CD4-positive, alpha-beta T cell treated with Interleukin-2 at 100 ng/mL for 4 hours (primary cell): ENCODE measurements at places on chromosomes 2 and 18.

DNA sequence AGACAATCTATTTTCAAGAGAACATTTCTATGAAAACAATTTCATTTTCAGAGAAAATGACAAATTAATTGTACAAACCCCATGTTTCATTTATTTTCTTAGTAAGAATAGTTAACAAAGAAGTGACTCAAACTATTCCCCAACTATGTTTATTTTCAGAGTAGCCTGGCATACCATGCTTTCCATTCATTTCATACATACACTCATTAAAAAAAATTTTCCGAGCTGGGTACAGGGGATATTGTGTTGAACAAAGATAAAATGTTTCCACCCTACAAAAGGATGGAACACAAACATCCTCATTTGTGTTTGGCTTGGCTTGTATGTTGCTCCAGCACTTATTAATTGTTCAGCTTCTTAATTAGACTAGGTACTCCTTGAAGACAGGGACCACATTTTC, 331.4 kb downstream of the EXOC6B start:
- DNase-seq, result no peak

DNA sequence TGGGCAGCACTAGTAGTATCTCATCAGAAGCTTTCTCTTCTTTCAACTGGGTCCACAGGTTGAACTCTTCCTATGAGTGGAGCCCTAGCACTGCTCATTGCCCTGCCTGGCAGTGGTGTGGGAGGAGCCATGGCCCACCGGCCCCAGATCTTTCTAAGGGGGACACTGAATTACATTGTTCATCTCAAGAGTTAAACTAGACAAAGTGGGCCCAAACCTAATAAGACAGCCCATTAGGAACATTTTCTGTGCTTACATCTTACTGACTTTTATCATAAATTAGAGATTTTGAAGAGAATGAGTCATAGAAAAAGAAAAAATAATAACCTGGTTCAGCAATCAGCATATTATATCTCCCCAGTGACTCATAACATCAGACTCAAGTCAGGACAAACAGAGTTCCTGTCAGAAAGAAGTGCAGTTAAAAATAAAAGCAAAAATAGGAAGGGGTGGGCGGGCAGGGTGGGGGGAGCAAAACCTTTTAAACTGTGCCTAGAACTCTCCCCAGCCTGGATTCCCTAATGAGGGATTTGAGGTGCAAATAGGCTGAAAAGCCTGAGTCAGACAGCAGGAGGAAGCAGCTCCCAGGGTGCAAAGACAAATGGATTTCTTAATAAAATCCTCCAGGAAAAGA, 161.6 kb upstream of the TRIB2 start:
- peak; percentile 53 for DNase-seq

GRCh38 chr2:33126552-33126951, 179.8 kb downstream of the LTBP1 start:
- no peak for DNase-seq

DNA sequence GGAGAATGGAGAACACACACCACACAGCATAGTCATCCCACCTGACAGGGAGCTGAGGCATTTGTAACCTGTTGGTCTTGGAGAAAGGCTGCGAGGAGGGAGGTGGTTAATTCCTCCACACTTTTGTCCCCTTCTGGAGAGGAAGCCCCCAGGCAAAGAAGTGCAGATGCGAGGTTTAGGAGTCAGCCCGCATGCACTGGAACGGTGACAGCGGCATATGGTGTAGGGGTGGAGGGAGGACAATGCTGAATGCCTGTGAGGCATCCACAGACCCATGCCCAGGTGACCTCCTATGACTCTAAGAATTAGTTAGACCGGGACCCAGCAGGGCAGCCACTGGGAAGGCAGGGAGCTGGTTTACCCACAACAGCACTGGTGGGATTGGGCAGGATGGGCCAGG, 12.2 kb downstream of the SPATA3 start:
- DNase-seq, result no peak

DNA sequence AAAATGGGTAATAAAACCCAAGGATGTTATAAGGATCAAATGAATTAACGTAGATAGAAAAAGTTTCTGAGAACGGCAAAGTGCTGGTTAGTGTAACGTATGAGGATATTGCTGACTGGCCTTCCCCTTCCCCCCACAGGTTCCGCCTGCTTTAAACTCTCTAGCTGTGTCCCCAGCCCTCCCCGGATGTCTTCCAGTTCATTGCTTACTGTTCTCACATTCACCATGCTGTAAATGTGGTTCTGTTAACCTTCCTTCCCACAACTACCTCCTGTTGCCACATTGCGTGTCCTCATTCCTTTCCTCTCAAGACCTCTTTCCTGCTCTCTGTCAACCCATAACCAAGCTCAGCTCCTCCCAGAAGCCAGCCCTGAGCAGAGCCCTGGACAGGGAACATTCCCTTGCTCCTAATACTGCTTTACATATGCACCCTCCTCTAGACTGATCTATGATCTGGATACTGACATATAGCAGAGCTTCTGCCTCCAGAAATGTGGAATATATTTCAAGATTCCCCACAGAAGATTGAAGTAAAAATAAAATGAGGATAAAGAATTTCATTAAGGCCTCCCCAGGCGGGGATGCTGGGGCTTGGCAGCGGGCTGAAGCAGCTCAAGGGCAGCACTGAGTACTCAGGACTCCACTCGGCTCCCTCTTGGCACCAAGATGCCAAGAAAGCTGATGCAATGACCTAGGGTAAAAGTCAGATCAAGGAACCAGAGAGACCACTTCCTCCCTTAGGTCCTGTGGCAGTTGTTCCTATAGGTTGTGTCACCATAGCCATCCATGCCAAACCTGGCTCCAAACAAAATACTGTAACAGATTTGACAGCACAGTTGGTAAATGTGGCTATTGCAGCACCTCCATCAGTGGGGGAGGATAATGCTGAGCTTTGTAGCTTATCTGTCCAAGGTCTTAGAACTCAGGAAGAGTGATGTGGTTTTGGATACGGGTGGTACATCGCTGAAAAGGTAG, 136.4 kb upstream of the PIK3C3 start:
- DNase-seq, result no peak

DNA sequence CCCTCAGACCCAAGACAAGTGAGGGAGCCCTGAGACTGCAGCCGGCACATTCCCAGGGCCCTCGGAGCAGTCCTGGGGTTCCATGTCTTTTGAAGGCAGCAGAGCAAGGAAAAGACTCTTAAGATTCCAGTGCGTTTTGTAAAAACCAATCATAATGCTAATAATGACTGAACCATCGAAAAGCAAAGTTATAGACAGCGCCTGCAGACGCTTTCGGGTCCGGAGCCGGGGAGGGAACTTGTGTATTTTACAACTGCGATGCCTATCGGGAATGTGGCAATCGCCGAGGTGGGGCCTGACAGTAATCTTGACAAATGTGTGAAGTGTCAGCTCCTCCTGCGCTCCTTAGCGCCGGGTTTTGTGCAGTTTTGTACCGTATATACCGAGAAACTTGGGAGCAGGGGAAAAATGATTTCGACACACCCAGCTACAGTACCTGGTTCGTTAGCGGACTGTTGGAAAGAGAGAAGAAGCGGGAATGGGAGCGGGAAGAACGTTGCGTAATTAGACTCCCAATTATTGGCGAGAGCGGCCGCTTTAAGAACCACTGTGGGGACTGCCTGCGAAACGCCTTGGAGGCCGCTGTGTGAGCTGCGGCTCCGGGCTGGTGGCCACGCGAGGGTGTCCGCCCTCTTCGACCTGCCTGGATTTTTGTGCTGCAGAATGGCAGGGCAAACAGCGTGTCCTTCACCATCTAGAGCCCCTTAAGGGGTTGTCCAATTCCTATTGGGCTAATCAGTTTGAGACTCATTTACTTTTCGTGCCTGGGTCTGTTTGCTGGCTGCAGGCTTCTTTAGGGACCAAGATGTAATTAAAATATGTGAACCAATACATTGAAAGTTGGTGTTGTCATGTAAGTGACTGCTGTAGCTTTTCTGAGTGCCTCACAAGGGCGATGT, 2.4 kb downstream of the EPAS1 start:
- no peak for DNase-seq

GRCh38 chr2:158795195-158795924, at the start of gene DAPL1:
DAPL1 (plus strand) TSS chr2:158795317; CDS start chr2:158795373, 56 bp downstream.
- DNase-seq, result no peak

GRCh38 chr2:237209885-237210284, 124.2 kb downstream of the COPS8 start:
- no peak for DNase-seq

DNA sequence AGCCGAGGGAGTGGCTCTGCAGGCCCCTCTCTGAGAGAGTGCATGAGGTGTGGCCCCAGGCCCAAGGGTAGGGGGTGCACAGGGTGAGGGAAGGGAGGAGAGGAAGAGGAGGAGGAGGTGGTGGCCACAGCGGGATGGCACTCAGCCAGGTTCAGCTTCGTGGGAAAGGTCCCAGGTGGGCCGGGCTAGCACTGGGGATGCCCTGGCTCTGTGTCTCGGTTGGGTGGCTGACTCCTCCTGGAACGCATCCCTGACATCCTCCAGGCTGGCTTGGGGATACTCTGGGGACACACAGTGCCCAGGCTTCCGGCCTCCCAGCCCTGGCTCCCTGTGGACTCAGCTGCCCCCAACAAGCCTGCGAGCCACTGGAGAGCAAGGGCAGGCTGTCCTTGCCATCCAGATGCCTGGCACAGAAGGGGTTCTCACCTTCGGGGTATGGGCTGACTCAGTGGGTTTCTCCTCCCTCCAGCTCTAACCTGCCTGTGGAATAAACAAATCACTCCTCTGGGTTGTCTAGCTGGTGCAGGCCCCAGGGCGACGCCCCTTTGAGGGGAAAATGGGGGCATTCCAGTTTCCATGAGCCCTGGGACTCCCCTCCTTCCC, 582 bp upstream of the ZAP70 start:
- peak; percentile 42 for DNase-seq

DNA sequence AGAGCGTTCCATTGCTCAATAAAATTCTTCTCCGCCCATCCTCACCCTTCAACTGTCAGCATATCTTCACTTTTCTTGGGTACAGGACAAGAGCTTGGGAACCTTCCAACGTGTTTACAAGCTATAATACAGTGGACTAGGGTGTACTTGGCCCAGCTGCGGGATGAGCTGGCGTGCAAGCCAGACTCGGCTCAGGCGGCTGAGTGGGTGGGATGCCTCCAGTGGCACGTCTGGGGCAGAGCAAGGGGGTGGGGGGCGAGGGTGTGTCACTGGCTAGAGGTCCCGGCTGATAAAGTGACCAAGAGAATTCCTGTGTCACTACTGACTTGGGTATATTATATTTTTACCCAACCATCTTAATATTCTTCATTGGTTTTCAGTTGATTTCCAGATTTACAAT, 179.7 kb downstream of the EVA1A start:
- no peak for DNase-seq

- DNase-seq, result no peak
Observed at GRCh38 chr2:95310651-95311050, 13.5 kb downstream of the KCNIP3 start.

DNA sequence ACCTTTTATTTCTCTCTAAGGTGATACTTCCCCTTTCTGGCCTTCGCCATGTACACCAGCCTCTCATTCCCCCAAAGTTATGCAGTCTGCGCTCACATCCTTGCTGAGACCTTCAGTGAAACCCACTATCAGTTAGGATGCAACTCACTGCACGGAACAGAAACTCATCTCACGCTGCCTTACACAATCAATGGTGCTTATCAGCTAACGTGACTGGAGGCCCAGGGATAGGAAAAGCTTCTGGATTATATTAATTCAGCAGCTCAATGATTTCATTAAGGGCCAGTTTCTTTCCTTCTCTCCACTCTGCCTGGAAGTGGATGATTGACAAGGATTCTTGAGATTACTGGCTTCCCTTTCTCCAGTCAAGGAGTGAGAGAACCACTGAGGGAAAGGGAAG, 44.8 kb downstream of the CDH2 start:
- no peak for DNase-seq

DNA sequence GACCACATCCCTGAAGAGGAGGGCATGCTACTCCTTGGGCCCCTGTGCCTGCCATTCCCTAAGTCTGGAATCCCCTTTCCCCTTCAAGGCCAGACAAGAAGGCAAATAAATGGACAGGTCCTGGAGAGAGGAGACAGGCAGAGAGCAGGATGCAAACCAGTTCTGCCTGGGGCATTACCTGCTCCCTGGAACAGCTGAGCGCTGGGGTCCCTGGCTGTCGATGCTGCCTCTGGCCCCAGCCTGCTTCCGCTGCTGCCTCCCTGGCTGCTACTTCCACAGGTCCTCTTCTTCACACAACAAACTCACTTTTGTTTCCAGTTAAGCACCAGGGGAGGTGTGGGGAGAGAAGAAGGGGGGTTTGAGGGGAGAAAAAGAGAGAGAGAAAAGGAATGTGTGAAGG, 53.1 kb downstream of the SLC4A5 start:
- DNase-seq, result no peak
